Posterior vena cava (tissue), 2 donors: ENCODE measurements at places on chromosomes 1 and 21. TPM values are rescaled to one million over a fixed set of nuclear protein-coding genes. Genes with fewer than 3 reads are reported as not detected.
A peak's percentile ranks its signal among the peaks of the same experiment; 100 is the strongest.

DNA sequence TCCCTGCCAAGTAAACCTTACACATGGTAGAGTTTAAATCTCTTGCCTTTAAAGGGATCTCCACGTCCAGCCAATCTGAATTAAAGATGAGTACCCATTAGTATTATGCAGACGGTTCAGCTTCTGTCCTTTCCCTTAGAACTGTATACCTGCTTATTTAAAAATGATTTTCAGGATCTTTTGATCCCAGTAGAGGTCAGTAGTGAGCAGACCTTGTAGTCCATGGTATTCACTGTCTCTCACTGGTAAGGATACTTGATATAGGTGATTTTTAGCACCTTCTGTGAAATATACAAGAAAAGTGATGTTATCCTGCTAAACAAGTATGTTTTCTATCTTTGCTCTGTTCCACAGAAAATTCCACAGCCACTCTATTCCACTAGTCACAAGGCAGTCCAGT, 1211.6 kb upstream of the ADGRL4 start:
- DNase-seq: no peak

GRCh38 chr1:155900161-155900560, 11.0 kb downstream of the RIT1 start:
- DNase-seq: no peak

Gene F13B
- not detected for total RNA-seq

- DNase-seq: no peak
These were observed 60.1 kb downstream of the S100B start for GRCh38 chr21:46544824-46545223.

- DNase-seq: no peak
These were observed 70.9 kb upstream of the S1PR1 start for GRCh38 chr1:101165954-101166353.

Gene RIIAD1
- 4.0 TPM for total RNA-seq

- DNase-seq: peak; percentile 68
These were observed 3.0 kb downstream of the TCHH start for GRCh38 chr1:152112101-152112884.

DNA sequence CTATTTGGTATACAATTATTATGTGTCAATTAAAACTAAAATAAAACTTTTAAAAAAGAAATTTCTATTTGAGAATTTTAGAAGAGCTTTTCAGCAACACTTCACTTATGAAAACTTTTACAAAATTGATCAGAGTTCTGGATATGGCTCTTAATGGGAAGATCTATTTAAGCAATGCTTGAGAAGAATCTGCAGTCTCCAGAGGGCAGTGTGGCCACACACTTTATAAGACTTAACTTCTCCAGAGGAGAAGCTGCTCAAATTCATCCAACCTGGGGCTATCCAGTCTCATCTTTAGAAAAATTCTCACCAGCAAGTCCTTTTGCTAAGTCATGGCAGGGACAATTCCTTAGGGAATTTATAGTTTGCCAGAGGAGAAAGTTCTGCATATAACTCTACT, 25.2 kb upstream of the AGO1 start:
- no peak for DNase-seq

Gene CD160
- total RNA-seq: not detected

- DNase-seq: no peak
These were observed 81.9 kb upstream of the TRABD2B start for GRCh38 chr1:48079096-48079495.

DNA sequence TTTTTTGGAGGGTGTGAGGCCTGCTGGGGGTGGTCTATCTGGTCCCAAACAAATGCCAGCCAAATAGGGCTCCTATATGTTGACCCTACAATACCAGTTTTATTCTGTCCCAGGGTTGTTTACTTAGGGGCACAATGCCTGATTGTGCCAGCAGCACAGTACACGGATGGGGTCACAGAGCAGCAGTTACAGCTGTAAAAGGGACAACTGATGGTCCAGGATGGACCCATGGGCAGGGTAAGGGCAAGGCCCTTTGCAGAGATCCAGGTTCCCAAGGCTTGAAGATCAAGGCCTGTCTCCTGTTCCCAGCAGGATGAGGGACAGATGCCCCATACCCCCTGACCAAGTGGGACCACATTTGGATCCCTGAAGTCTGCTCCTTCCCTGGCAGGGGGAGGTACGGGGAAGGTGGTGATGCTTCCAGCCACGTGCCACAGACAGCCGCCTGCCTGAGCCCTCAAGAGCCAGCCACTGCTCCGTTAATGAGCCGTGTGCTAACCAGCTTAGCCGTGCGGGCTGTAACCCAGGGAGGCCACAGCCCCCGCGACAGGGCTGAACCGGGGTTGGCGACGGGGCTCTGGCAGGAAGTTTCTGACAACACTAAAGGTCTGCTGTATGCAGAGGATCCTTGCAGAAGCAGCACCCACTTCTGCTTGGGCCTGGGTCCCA, 18.2 kb downstream of the SLC6A9 start:
- peak; percentile 66 for DNase-seq

Gene DMBX1
- total RNA-seq: not detected

GRCh38 chr1:154760469-154760933, 109.6 kb downstream of the KCNN3 start:
- peak; percentile 83 for DNase-seq
